NCI-H524 treated with DMSO at 0.1 percent for 48 hours (cell line): ENCODE measurements at places on chromosomes 1 and 21.

DNA sequence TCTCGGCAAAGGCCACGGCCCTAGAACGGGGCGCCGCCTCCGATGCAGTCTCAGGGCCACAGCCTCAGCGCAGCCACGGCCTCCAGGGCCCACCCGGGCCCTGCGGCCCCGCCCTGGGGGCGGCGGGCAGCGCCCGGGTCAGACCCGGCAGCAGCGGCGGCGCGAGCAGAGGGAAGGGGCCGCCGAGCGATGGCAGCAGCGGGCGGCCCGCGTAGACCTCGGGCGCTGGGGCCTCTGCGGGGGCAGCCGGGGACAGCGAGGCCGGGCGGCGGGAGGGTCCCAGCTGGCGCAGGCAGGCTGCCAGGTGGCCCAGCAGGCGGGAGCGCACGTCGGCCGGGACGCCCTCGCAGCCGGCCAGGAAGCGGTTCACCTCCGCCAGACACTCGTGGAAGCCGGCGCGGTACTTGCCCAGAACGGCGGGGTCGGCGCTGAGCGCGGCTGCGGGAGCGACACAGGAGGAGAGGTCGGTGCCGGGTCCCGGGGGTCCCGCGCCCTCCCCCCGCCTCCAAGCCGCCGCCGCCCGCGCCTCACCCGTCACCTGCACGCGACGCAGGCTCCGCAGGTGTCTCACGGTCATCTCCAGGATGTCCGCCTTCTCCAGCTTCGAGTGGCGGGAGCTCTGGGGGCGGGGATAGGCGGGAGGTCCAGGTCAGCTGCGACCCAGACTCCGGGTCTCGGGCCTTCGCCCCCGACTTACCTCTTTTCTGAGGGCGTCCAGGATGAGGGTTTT, 737 bp downstream of the HES4 start:
- DNase-seq: no peak

DNA sequence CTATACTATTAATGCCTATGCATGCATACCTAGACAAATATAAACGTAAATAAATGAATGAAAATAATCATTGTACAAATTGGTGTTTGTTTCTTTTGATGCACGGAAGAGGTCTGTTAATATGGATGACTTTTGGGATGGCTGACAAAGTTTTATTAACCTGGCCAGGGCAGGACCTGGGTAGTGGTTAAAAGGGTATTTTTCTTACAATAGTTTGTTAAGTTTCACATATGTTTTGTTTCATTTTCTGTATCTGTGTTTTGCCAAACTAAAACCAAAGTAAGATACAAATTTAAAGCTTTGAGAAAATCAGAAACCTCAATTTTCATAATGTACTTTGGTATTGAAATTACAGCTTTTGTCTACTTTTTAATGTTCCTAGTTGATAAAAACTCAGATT, 222.7 kb upstream of the OLFM3 start:
- no peak for DNase-seq

DNA sequence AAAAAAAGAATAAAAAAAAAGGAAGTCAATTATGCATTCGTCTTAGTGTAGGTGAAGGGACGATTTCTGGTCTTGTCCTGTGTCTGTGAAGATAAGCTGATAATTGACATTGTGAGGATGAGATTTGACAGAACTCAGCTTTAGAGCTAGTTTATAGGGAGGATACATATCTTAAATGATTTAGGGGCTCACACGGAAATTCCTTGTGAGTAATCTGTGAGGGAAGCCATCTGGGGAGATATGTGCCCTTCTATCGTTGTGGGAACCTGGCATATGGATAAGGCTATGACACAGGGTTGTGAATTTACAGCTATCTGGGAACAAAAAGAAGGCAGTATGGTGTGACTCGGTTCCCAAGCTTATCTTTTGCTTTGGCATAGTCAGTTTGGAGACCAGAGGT, 71.1 kb downstream of the RABGAP1L start:
- no peak for DNase-seq

- DNase-seq: no peak
These were observed 82.6 kb downstream of the TOMM20 start for GRCh38 chr1:235045921-235046601.

DNA sequence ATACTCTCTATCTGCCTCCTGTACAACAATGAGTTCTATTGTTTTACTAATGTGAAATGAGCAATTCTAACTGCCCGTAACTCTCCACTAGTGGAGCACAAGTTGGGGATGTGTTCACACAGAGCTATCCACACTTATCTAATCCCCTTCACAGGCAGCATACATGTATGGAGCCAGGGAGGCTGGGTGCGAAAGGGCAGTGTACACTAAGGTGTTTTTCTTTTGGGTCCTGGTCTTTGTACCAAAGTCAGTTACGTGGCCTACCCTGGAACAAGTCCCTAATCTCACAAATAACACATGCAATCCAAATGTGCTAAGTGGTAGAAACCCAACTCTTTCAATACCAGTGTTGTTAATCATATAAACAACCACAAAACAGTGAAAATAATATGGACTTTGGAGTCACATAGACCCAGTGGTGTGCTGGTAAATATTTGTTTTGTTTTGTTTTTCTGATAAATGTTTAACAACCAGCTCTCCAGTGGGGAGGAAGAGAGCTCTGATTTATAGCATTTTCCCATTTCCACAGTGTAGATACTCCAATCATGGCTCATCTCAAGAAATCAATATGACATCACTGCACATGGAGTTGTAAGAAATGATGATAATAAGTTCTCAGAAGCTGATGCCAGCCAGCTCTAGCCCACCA, 319.9 kb upstream of the DUSP10 start:
- DNase-seq: no peak

DNA sequence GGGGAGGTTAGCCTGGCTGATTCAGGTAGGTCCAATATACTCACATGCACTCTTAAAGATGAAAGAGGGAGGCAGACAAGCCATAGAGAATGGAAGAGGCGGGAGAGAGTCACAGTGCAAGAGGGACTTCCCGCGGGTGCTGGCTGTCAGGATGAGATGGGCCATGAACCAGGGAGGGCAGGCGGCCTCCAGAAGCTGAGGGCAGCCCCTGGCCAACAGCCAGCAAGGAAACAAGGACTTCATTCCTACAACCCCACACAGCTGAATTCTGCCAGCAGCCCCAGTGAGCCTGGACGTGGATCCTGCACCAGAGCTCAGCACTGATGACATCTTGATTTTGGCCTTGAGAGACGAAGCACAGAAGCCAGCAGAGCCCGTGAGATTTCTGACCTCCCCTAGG, 15.1 kb upstream of the B3GALT5 start:
- DNase-seq: no peak

DNA sequence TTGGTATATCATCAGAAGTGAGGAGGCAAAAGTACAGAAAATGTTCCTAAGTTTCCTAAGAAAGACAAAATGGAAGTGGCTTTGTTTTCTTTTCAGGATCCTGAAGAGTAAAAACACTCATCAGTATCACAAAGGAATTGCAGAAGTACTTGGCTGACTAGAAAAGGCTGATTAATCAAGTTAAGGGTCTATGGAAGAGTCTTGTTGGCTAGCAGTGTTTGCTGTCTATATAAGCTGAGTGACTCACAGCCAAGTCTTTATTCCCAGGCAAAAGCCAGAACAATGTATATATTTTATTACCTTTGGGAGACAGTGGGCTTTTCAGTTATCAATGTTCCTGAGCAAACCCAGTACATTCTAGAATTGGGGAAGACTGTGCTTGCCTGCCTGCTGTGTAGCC, 777.0 kb downstream of the PLA2G4A start:
- DNase-seq: no peak

DNA sequence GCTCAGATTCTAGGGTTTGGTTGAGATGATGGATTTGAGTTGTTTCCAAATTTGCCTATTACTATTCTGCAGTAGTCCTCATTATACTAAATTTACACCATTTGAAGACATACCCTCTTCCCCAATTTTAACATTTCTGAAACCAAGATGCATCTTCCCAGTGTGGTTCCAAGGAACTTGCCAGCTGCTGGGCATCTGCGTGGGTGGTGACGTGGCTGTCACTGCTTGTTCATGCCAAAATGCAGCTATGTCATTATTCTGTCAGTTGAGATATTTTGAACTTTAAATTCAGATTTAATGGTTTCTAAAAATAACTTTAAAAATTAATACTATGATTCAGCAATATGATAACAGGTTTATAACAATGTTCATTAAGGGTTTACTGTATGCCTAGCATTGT, 1.2 kb downstream of the ZFP69 start:
- no peak for DNase-seq

DNA sequence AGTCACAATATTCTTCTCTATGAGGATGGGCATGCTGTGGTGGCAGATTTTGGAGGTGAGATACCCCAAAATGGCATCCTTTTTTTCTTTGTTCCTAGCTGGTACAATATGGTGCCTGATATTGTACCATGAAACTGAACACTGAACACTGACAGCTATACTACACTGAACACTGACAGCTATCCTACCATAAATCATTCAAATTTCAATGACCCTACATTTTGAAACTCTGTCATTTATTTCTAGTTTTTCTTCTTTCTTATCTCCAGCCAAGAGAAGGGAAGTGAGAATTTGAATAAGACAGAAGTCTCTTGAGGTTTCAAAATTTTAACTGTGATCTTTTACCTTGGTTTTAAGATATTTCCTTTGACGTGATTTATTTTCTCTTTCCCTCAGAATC, 76.3 kb downstream of the LRRC53 start:
- DNase-seq: no peak

GRCh38 chr21:20618878-20619277, 379.3 kb upstream of the NCAM2 start:
- DNase-seq: no peak

DNA sequence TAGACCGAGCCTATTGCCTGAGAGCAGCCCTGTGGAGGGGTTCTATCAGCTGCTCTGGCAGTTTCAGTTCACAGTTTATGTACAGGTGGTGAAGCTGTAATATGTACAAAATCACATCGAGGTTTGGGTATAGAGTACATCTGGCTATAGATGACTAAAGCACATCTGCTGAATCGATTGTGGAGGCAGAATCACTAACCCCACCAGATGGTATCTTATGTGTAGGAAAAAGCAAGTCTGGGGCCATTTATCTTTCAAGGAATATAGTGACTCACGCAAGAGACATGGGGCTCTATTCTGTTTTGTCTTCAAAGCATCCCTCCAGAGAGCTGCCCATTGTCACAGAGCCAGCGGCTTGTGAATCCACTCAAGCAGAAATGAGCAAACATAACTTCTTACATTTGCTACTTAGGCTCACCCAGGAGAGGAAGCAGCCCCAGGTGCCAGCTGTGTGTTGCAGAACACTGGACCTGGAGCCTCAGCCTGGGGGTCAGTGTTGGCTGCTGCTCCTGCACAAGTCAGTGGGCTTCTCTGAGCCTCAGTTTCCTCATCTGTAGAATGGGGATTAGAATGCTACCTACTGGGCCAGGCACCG, 21.3 kb downstream of the MIIP start:
- DNase-seq: peak; percentile 60

- no peak for DNase-seq
These were observed 2.0 kb downstream of the ADAMTSL4 start for GRCh38 chr1:150551051-150551783.

- no peak for DNase-seq
These were observed 27.4 kb downstream of the DUSP10 start for GRCh38 chr1:221714227-221715152.

DNA sequence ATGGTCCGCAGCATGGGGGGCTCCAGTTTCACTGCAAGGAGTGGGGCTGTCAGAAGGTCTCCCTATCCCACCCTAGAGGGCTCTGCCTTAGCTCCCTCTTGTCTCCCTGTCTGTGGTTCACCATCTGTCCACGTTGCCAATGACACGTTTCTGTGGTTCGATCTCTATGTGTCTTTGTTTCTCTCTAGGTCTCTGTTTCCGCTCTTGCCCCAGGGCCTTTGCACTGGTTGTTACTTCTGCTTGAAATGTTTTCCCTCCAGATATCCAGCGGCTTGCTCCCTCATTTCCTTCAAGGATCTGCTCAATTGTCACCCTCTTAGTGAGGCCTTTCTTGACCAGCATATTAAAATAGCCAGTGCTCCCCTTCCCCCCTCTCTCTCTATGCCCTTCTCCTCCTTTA, 8.5 kb upstream of the MRPS15 start:
- DNase-seq: no peak

- no peak for DNase-seq
These were observed 59.8 kb downstream of the MAB21L3 start for GRCh38 chr1:116170721-116171589.

DNA sequence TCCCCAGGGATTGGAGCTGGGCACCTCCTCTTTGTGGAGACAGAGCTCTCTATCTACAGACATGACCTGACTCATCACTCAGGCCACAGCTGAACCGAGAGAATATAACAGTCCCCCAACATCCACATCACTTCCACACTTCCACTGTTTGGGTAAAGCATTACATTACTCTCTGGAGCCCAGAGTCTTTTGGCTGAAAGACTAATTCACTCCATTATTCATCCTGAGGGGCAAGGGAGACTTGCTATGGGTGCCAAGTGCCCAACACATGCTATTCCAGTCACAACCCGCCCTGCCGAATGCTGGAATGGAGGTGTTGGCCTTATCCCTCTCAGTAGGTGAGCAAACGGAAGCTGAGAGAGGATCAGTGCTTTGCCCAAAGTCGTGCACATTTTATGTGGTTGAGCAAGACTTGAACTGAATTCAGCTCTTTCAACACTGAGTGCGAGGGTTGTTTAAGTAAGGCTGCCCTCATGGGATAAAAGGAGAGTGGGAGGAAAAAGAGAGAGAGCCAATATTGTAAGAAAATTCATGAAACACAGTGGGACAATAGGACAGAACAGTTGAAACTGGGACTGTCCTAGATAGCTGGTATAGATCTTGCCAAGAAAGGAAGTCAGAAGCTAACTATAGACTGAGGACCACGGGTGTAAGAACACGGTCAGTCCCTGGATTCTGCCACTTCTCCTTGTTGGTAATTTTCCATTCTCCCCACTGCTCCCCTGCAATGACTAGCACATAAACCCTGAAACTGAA, 13.5 kb upstream of the CHI3L1 start:
- no peak for DNase-seq

DNA sequence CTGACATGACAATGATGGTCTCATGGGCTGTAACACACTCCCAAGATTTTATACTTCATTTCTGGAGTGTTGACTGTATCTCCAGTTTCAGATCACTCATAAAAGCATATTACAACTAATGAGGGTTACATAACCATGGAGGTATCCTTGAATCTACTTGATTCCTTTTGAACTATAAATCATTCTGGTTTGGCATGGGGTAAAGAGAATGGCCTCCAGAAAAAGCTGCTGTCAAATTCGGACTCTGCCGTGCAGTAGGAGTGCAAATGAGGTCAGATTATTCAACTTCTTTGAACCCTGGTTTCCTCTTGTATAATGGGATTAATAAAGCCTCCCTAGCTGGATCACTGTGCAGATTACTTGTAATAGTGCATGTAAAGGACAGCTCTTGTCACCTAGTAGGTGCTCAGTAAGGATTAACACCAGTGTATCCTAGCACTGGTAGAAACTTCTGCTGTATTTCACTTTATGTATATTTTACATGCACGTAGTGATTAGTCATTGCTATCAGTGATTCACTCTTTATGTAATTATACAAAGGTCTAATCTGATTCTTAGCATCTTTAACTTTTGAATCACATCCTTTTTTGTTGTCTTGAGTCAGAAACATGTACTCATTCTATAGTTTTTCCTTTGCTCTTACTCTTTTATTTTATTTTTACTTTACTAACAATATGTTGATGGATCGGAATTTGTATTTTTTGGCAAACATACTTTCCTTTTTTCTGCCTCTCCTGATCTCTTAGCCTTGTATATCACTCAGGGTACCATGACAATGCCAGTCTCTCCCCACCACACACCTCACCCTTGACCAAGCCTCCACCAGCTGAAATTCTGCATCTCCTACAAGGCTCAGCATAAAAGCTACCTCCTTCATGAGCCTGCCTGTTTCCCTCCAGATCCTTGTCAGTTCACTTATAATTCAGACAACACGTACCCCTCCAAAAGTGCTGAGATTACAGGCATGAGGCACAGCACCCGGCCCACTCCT, 3.2 kb downstream of the LRRC8C start:
- no peak for DNase-seq
